ENCODE measurements at places on chromosomes 7 and 10.

DNA sequence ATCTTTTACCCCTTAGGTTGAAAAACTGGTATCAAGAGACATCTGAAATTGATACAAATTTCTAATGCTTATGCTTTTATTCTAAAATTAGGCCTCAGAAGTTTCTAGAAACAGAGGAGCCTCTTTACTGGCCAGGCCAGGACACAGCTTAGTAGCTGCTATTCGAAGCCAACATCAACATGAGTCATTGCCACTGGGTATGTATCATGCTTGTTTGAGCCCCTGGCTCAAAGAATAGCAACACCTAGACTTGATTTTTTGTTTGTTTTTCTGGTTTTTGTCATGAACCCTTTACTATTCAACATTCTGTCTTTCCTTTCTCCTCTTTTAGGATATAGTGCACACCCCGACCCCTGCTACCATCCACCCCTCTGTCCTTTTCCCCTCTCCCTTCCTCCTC lies 90.9 kb upstream of the STK17A start:
- DNase-seq, result peak; percentile 34

- DNase-seq, result no peak
These were observed 563 bp upstream of the JMJD1C start for GRCh38 chr10:63466144-63466935.

DNA sequence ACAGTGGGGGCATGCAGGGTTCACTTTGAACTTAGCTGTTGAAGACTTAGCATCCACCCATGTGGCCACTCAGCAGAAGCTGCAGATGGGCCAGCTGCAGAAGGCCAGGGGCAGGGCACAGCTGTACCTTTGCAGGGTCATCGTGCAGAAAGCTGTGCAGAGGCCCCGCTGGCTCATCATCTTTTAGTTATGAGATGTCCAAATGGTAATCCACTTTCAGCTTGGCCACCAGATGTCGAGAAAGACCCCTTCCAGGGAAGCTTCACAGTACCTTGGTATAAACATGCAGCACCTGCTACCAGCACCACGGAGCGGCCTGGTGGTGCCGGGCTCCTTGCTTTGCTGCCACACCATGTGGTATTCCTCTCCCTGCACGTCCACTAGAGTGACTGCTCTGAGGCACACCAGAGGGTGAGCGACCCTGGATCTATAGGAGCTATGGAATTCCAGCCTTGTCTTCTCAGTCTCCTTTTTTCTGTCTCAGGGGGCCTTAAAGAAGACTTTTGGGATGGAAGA lies 74.2 kb upstream of the LAMB4 start:
- DNase-seq, result no peak

- DNase-seq, result peak; percentile 85
These were observed 29.2 kb upstream of the KLF6 start for GRCh38 chr10:3813986-3814837.

DNA sequence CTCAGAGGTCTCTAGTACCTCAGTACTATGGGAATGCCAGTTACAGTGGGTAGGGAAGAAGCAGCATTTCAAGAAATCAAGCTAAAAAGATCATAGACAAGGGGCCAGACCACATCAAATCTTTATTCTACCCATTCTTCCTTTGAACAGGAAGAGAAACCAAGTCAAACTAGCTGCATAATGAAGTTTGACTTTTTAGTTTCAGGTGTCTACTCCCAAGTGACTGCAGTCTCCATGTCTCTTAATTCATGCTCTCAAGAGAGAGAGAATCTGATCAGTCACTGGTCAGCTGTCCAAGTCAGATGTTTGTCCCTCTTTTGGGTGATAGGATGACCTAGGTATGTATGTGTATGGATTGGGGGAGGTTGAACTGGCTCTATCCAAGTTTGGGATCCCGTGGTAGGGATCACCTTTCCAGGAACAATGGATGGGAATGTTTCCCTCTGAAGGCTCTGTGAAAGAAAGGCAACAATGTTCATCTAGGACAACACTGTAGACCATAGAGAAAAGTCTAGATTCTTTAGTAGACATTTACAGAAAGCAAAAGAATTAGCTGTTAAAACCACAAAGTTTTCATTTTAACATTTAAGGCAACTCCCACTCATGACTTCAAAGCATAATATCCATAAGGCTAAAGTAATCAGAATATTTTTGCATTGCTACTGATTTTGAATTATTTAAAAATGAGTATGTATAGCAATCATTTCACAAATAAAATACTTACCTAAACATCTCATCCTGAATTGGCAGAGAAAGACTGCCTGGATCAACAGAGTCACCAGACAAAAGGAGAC lies 30.1 kb upstream of the PRTFDC1 start:
- no peak for DNase-seq

DNA sequence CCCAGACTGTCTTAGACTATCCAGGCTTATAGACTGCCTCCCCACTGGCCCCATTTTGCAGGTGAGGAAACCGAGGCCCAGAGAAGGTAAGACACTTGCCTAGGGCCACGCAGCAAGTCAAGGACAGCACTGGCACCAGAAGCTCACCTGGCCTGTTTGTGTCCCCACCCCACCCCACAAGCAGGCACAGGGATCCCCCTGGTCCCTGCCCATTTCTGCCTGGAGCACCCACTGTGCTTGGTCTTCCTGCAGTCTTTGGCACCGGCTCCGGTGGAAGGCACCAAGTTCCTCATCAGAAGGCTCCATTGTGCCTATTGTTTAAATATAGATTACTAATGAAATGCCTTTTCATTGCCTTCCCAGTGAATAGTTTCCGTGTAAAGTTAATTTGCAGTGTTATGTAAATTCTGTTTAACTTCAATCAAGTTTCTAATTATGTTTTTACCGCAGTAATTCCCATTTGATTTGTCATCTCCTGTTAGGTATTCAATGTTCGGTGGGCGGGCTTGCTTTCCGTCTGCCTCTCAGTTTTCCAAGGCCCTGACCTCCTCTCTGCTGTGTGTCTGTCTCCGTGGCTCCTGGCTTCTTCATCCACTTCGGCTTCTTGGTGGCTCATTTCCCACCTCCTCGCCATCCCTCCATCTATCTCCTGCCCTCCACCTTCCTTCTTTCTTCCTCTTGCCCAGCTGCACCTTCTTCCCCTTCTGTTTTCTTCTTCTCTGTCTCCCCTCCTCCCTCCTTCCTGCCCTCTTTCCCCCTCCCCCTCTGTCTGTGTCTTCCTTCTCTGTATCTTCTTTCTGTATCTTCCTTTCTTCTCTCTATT lies 75.8 kb downstream of the ZMIZ1 start:
- no peak for DNase-seq

DNA sequence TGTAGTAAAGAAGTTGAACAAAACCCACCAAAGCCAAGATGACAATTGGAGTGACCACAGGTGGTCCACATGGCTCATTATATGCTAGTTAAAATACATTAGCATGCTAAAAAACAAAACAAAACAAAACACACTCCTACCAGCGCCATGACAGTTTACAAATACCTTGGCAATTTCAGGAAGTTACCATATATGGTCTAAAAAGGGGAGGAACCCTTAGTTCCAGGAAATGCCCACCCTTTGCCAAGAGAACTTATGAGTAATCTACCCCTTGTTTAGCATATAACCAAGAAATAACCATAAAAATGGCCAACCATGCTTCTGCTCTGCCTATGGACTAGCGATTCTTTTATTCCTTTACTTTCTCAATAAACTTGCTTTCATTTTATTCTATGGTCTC lies 979.1 kb upstream of the POT1 start:
- DNase-seq, result no peak

DNA sequence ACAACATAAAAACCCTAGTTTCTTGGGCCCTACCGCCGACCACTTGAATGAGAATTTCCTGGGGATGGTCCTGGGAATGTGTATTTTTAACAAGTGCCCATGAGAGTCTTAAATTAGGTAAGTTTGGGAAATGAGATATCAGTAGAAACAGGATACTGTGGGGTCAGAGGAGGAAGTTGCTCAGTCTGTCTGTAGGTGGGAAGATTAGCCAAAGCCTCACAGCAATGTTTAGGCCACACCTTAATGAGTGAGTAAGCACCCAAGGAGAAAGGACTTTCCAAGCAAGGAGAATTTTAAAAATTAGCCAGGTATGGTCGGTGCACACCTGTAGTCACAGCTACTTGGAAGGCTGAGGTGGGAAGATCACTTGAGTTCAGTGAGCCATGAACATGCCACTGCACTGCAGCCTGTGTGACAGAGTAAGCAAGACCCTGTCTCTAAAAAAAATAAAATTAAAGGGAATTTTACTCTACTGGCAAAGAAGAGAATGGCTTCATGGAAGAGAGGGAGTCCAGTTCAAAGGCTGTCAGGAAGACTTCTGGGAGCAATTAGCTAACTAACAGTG lies 31.9 kb downstream of the PAPSS2 start:
- DNase-seq, result no peak

DNA sequence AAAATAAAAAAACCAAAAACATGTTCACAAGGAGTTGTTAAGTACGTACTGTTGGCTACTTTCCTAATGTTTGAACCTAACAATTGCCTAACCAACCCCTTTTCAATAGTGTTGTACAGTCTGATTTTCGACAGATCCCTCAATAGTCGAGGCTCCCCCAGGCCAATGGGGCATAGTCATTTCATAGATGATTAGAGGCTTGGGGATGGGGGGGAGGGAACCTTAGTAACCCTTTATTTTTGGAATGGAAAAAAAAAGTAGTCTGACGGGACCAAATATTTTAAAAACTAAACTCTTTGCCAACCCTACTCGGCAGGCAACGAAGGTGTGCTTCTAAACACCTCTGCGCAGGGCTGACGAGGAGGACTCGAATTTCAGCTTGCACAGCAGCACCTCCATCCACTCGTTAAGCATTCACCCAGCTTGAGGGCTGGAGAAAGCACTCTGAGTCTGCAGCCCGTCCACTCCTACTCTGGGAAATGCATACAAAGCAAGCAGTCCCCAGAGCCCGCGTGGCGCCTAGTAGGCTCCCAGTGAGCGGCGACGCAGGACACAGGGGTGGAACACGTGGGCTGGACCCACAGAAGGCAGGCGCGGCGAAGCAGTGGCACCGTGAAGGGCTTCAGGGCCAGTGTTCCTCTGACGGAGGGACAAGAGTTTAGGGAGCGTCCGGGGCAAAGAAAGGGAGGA lies 899 bp downstream of the PUS7 start:
- no peak for DNase-seq

- DNase-seq, result peak; percentile 61
These were observed 24.0 kb upstream of the ZC3HAV1 start for GRCh38 chr7:139133335-139134139.

DNA sequence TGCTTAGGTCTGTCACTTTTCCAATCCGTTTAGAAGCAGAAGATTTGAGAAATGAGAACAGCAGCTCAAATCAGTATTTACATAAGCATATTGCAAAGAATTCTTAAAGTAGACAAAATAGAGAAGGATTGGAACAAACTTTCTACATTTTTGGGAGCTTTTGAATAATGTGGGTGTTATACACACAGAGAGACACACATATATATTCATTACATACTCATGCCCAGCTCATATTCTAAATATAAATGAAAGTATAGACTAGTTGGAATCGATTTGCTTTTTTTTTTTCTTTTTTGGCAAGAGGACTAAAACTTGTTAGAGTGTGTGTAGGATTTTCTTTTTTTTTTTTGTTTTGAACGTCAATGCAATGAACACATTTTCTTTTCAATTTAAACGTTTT lies 538.9 kb downstream of the AUTS2 start:
- DNase-seq, result no peak

GRCh38 chr7:2003931-2004812 lies 228.6 kb downstream of the MAD1L1 start:
- no peak for DNase-seq

DNA sequence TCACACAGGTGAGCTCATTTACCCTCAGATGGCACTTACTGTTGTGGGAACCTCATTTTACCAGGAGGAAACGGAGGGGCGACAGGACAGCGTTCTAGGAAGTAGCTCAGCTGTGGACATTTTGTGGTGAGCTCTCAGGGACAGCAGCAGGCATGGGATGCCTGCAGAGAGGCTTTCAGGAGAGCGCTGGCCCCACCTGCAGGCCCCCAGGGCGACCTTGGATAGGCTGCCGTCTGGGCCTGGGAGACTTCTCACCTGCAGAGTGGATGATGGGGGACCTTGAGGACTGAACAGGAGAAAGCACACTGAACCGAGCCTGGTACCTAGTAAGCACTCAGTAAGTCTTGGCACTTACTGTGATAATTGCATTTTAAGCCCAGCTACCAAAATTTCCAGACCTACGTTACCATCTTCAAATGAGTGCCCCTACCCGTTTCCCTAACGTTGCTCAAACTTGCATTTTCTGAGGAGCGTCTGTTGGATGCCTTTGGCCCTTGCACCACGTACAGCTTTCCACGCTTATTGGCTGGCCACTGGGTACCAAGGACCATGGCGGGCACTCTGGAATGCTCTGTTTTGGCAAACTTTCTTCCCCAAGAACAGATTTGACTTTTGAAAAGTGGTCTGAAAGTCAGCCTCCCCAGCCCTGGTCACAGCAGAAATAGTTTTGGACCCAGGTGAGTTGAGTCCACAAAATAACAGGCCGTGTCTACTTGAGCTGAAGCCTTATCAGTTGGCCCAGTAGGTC lies 223.4 kb downstream of the EBF3 start:
- DNase-seq, result no peak

GRCh38 chr7:50681432-50682045 lies 101.2 kb downstream of the GRB10 start:
- no peak for DNase-seq

DNA sequence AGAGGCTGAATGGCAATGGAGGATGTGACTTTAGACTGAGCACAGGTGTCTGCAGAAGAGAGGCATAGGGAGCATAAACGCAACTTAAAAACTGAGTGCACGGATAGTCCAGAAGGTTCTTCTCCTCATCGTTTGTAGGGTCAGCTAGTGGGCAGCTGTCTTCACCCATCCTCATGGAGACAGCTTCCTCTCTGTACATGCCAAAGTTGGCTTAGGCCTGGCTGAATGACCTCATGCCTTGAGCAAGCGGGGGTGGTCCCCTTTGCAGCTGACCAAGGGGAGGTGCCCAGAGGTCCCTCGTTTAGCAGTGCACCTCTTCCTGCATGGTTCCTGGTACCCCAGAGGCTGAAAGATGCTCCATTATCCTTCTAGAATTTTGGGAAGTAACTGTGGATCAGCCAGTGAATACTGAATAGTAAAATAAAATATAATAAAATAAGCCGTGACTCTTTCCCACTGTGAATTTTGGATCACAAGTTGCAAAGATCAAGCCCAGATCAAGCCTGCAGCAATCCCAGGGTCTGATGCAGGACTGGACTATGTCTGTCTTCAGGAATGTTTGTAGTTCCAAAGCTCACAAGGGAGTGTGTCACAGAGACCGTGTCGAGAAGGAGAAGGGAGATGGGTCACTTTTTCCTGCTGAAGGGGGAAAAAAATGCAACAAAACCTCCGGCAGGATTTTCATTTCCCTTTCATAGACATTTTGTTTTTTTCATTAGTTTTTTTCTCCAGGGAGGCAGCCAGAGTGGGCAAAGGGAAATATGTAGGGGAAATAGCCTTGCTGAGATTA lies 295.3 kb upstream of the MKI67 start:
- DNase-seq, result no peak

DNA sequence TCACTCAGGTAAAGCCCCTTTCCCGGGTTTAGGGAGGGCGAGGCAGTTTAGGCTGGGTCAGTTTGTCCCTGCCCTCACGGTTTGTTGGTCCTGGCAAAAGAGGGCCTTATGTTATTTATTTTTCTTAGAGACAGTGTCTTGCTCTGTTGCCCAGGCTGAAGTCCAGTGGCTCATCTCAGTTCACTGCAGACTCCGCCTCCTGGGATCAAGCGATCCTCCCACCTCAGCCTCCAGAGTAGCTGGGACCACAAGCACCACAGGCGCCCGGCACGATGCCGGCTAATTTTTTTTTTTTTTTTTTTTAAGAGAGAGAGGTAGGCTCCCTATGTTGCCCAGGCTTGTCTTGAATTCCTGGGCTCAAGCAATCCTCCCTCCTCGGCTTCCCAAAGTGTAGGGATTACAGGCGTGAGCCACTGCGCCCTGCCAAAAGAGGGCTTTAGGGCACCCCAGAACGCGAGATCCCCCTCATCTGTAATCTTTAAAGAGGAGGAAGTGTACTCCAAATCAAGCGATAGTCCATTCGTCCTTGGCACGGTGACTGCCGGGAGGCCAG lies 626 bp upstream of the BMS1 start:
- no peak for DNase-seq
